ENCODE measurements at places on chromosomes 5 and 9. TPM values are rescaled to one million over a fixed set of nuclear protein-coding genes. Genes with fewer than 3 reads are reported as not detected.

DNA sequence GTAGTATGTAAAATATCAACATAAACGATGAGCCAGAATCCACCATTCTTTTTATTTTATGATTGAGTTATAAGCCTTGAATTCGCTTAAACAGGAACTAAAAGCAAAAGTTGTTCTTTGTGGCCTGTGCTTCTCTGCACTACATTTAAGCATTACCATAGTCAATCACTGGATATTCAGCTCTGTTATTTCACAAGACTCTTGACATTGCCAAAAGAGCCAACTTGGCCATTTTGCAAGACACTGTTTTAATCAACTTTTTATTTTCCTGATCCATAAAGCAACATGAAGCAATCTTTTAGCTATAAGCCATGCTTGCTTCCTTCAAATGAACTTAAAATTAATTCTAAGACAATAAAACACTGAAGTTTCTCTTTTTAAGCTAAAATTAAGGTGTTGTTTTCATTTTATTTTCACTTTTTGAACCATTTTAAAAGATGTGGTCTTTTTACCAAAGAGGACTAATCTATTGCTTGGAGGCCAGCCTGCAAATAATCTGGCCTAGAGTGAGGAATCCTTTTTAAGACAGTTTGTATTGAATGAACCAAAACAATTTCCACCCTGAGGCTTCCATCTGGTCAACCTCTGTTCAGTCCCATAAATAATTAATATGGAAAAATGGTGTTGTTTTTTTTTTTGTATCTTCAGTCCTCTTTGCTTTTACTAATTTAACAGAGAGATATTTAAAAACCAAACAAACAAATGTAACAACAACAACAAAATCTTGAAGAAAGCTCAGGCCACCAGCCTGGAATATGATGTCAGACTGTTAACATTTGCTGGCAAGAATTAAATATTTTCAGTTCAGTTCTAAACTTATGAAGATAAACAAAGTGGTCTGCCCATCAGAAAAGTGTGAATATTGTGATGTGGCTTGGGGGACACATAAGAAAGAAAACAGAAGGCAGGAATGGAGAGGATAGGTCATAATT lies 274.4 kb downstream of the MARCHF11 start:
- H3K27me3 ChIP-seq: no peaks in the 10 kb centered on the region
- H3K36me3 ChIP-seq: no peaks in the 10 kb centered on the region
- no peak overlapping the region for H3K4me3 ChIP-seq

DNA sequence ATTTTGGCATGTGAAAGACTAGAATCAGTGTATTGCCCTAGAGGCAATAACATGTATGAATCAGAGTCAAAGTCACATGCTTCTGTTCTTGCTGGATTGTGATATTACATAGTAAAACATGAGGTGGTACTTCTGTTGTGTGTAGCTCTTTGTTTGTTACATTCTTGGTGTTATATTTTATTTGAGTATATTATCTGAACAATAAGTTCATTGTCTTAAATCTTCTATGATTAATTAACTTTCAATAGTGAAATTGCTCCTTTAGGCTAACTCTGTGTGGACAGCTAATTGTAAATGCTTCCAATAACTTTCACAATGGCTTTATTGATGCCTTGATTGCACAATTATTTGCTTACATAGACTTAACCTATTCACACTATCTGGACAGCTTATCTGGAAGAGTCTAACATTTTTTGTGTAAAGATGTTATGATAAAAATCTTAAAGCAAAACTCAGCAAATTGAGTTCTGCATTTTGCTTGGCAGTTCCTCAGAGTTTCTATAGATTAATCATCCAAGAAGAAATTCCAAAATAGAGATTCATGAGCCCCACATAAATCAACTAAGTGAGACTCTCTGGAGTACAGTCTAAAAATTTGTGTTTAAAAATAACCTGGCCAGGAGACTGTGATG lies 239.6 kb upstream of the TUSC1 start:
- no peaks in the 10 kb centered on the region for H3K36me3 ChIP-seq
- DNase-seq: no peak
- H3K4me3 ChIP-seq: no peak overlapping the region
- H3K27ac ChIP-seq: no peak overlapping the region
- H3K27me3 ChIP-seq: no peaks in the 10 kb centered on the region

GRCh38 chr9:35952526-35953191 lies 5.3 kb downstream of the OR2S2 start:
- H3K27ac ChIP-seq: peak overlapping the region; percentile 83
- peaks cover 13% of the 10 kb centered on the region for H3K27me3 ChIP-seq
- no peaks in the 10 kb centered on the region for H3K36me3 ChIP-seq
- peaks cover 33% of the 10 kb centered on the region for H3K4me1 ChIP-seq

DNA sequence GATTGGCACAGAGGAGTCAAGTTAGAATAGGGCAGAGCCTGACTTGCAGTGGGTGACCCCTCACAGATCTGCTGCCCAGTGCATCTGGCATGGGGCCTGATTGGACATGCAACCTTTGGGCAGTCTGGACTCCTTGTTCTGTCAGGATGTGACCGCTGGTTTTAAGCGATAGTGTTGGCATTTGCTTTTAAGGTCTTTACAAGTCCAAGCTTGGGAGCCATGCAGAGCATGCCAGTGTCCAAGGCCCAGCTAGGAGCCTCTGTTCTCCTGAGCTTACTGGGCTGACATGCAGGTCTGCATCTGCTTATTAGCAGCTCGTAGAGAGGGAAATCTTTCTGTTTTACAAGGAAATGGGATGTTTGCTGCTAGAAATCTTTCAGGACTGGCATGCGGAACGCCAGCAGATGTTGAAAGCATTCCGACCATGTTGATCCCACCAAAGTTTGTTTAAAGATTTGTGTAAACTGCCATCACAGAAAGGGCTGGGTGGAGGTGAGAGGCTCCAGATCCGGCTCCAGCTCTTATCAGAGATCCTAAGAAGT lies 27.5 kb downstream of the GADD45G start:
- no peaks in the 10 kb centered on the region for H3K27me3 ChIP-seq
- H3K4me1 ChIP-seq: peaks cover 14% of the 10 kb centered on the region
- DNase-seq: no peak
- H3K27ac ChIP-seq: no peak overlapping the region
- H3K4me3 ChIP-seq: no peak overlapping the region

DNA sequence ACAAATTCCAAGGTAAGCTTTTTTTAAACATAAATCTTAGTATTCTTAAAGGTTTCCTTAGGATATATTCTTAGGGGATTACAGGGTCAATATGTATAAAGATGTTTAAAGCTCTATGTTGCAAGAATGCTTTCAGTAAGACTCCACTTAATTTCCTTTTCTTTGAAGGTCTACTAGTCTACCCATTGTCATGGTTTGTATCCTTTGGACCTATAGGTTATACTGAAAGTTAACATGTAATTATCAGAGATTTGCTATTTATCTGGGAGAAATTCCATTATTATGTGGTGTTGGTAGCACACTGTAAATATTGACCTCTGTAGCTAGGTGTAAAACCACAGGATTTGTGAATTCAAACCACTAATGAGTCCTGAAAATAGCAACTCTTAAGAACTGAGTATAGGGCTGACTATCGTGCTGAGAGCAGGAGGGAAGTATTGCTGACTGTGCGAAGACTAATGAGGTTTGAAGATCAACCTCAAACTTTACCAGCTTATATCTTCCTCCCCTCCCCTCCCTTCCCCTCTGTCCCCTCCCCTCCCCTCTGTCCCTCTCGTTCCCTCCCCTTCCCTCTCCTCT lies 85.6 kb downstream of the GADD45G start:
- H3K4me3 ChIP-seq: no peak overlapping the region
- H3K27ac ChIP-seq: no peak overlapping the region
- H3K36me3 ChIP-seq: no peaks in the 10 kb centered on the region
- H3K4me1 ChIP-seq: peaks cover 16% of the 10 kb centered on the region

DNA sequence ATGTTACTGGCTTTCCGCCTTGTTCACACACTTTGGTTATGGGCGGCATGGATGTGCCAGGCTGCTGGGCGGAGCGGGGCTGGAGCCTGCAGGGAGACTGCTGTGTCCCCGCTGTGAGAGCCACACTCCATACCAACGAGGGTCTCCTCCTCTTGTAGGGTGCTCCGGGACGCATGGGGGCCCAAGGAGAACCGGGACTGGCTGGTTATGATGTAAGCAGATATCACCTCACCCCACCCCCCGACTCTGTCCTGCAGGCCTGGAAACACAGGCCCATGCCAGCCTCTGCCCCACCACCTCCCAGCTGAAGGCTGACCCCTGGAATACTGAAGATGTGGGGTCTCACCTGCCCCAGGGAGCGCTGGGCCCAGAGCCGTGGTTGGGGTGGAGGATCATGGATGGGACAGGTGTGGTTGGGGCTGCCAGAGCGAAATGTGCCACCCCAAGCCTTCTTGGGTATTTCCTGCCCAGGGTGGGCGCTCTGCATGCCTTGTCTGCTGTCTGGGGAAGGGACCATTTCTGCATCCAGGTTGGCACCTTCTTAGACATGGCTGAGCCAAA lies 39.3 kb upstream of the ORM1 start:
- no peaks in the 10 kb centered on the region for H3K27me3 ChIP-seq
- H3K4me3 ChIP-seq: no peak overlapping the region
- H3K27ac ChIP-seq: no peak overlapping the region
- no peaks in the 10 kb centered on the region for H3K36me3 ChIP-seq
- peak; percentile 11 for DNase-seq

- no peaks in the 10 kb centered on the region for H3K4me1 ChIP-seq
- DNase-seq: no peak
- H3K27me3 ChIP-seq: no peaks in the 10 kb centered on the region
- H3K36me3 ChIP-seq: no peaks in the 10 kb centered on the region
- no peak overlapping the region for H3K27ac ChIP-seq
Observed at GRCh38 chr5:81495286-81495685, 101.4 kb upstream of the ACOT12 start.

- H3K27ac ChIP-seq: no peak overlapping the region
- no peak overlapping the region for H3K4me3 ChIP-seq
- DNase-seq: no peak
- no peaks in the 10 kb centered on the region for H3K36me3 ChIP-seq
Observed at GRCh38 chr9:18890372-18890771, 142.6 kb downstream of the SAXO1 start.

GRCh38 chr5:41457094-41457493 lies 53.3 kb downstream of the PLCXD3 start:
- H3K4me3 ChIP-seq: no peak overlapping the region

- H3K4me3 ChIP-seq: no peak overlapping the region
- H3K27ac ChIP-seq: no peak overlapping the region
- H3K4me1 ChIP-seq: peaks cover 34% of the 10 kb centered on the region
- peaks cover 30% of the 10 kb centered on the region for H3K27me3 ChIP-seq
- H3K36me3 ChIP-seq: no peaks in the 10 kb centered on the region
Observed at GRCh38 chr9:133525677-133526076, 918 bp upstream of the MYMK start.

The SPATA31A1 gene
- total RNA-seq: not detected

The OR2V2 gene
- total RNA-seq: not detected

The OR1J4 gene
- total RNA-seq: not detected

The OTP gene
- not detected for total RNA-seq

The LHX3 gene
- total RNA-seq: not detected

The LCNL1 gene
- 11.7 TPM for total RNA-seq

The HTR4 gene
- 0.99 TPM for total RNA-seq

The DAB2IP gene
- 50.7 TPM for total RNA-seq

Measured in left ventricle myocardium inferior (tissue), 1 donor.